ENCODE measurements at places on chromosomes 7 and 10. TPM values are rescaled to one million over a fixed set of nuclear protein-coding genes. Genes with fewer than 3 reads are reported as not detected.
A peak's percentile ranks its signal among the peaks of the same experiment; 100 is the strongest.

SLC26A3 gene
- total RNA-seq: 0.79 TPM

HTR5A gene
- not detected for total RNA-seq

ASB15 gene
- not detected for total RNA-seq

DNAJC12 gene
- total RNA-seq: 1.4 TPM

HOXA13 gene
- 0.68 TPM for total RNA-seq

CCZ1 gene
- 65.2 TPM for total RNA-seq

EPHB6 gene
- 2.7 TPM for total RNA-seq

BBS9 gene
- 5.6 TPM for total RNA-seq

UPK3BL1 gene
- 9.9 TPM for total RNA-seq

WNT2 gene
- total RNA-seq: not detected

CYP2C18 gene
- total RNA-seq: 0.79 TPM

MBLAC1 gene
- total RNA-seq: 3.7 TPM

- DNase-seq: no peak
These were observed 546.0 kb upstream of the FZD8 start for GRCh38 chr10:36188080-36188453.

DNA sequence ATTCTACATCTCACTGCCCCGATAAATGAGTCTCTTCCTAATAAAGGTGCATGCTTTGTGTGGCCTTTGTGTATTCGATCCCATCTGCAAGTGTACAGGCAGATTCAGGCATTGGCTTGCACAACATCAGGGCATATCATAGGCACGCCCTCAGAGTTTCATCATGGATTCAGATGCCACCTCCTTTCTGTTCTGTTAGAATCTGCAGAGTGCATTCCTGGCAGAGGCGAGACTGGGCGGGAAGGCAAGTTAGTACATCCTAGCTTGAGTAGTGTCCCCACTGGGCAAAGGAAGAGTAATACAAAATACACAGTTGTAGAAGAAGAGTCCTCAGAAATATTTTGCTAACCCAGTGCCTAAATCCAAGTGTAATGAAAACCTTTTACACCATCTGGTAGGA is 346.5 kb upstream of the GALNT17 start:
- no peak for DNase-seq

GRCh38 chr10:52967806-52968795 is 195.5 kb upstream of the MBL2 start:
- DNase-seq: no peak

GRCh38 chr7:6420680-6421079 is 27.1 kb downstream of the DAGLB start:
- DNase-seq: no peak

DNA sequence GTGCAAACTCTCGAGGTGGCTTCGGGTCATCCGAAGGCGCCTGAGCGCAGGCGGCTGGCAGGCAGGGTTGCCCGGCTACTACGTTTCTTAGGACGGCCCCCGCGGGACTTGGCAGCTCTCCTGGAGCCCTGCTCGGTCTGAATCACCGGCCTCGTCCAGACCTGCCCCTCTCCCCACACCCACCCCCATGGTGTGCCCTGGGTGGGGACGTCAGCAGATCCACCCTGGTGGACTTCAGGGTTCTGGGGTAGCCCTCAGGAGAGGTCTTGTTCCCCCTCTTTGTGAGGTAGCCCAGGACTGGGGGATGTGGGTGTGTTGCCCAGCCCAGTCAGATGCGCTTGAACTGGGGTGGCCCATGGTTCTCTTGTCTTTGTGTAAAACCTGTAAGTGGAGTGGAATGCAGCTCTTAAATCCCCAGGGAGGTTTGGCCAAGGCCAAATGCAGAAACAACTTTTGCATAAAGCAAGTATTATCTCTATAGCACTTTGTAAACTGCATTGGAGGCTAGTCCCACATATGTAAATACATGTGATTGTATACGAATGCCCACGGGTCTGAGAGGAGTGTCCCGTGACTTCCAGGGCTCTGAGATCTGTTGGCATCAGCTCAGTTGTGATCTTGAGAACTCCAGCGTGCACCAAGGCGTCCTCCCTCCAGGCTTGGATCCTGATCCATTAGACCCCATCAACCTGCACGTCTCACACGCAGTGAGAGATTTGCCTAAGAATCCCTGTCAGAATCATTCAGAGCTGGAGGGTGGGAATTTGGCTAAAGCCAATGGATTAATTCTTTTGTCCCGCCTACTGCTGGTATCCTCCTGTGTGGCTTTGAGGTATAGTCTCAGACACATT is 1.8 kb downstream of the PFKFB3 start:
- DNase-seq: no peak

- DNase-seq: no peak
These were observed 137.5 kb upstream of the TCF7L2 start for GRCh38 chr10:112812586-112812985.

GRCh38 chr7:153370092-153370491 is 610.5 kb downstream of the ACTR3B start:
- no peak for DNase-seq

DNA sequence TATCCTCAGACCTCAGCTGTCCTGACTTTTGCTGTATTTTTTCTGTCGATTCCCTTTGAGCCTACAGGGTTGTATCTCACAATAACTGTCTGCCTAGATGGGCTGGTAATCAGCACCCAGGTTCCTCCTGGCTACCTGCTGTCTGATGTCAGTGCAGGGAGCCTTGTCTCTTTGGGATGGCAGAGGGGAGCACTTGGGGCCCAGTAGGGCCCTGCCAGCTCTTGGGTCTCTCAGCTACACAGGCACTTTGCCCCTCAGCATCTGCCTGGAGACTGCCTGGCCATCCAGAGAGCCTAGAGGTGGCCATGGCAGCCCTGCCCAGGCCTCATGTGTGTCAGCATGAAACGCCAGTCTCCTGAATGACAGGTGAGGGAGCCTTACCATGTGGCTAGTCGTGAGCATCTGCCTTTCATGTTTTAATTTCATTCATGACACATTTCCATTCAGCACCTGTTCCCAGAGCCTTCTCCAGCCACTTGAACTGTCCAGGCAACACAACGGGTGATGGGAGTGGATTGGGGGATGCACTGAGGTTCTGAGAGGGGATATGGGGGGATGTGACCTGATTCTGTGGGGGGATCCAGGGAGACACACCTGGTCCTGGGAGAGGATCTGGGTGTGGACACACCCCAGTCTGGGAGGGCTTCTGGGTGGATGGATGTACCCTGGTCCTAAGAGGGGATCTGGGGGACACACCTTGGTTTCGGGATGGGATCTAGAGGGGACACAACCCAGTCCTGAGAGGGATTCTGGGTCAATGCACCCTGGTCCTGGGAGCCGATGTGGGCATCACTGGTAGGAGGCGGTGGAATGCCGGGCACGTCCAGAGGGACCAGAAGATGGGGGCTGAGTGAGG is 21.9 kb downstream of the ADCY1 start:
- no peak for DNase-seq

GRCh38 chr10:24307696-24308485 is 99.0 kb downstream of the KIAA1217 start:
- no peak for DNase-seq

DNA sequence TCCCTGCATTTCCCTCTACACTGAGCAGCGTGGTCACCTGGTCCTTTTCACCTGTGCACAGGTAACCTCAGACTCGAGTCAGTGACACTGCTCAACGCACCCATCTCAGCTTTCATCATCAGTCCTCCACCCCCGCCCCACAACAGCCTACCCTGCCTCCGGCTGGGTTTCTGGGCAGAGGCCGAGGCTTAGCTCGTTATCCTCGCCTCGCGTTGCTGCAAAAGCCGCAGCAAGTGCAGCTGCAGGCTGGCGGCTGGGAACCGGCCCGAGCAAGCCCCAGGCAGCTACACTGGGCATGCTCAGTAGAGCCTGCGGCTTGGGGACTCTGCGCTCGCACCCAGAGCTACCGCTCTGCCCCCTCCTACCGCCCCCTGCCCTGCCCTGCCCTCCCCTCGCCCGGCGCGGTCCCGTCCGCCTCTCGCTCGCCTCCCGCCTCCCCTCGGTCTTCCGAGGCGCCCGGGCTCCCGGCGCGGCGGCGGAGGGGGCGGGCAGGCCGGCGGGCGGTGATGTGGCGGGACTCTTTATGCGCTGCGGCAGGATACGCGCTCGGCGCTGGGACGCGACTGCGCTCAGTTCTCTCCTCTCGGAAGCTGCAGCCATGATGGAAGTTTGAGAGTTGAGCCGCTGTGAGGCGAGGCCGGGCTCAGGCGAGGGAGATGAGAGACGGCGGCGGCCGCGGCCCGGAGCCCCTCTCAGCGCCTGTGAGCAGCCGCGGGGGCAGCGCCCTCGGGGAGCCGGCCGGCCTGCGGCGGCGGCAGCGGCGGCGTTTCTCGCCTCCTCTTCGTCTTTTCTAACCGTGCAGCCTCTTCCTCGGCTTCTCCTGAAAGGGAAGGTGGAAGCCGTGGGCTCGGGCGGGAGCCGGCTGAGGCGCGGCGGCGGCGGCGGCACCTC is at the start of the genes KLLN and PTEN:
Gene KLLN (minus strand): TSS at position 481 of the 891 bp plus-strand sequence. CDS start 1,046 bp downstream, outside the sequence.
Gene PTEN (plus strand): TSS at position 573 of the 891 bp plus-strand sequence. CDS start 845 bp downstream, outside the sequence.
- peak; percentile 91 for DNase-seq

DNA sequence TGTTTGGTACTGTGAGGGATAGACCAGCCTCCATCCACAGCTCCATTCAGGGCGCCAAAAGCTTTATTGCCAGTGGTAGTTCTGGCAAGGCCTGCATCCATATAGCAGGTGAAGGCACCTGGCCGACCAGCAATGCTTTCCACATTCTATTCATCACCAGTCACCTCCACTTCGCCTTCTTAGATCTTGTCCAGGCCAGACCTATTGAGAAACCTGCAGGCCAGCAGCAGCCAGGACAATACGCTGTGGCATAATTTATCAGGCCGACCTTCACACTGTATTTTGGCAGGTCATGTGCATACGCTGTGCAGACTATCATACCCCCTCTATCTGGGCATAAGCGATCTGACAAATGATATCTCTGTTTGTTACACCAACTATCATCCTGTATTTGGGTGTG is 15.2 kb upstream of the KNDC1 start:
- peak; percentile 35 for DNase-seq

DNA sequence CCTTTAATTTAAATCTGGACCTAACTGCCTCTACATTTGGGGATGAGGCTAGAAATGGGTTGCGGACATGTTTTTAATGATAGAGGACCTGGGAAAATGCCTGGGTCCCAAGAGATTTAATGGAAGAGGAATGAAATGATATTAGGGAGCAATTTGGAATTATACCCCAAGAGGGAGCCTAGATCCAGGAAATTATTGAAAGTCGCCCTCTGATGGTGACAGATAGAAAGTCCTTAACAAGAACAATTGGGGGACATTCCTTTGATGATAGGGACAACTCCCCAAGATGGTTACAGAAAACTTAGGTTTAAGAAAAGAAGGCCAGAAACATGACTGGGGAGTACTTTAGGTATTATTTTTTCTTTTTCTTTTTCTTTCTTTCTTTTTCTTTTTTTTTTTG is 9.5 kb upstream of the TSGA13 start:
- DNase-seq: no peak

DNA sequence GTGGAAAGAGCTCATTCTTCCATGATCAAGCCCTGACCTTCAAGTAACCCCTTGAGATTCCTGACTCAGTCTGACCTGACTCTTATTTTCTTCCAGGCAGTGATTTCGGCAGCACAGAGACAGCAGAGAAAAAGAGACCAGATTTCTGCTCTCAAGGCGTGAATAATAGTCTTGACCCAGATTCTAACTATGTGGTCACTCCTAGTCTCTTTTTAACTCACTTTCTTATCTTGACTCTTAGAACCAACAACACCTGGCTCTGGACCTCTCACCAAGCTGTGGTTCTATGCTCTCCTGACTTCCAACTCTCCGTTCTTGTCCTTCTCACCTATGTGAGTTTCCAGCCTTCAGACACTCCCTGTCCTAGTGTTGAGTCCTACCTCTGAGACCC is 36.9 kb upstream of the KDM7A start:
- no peak for DNase-seq

DNA sequence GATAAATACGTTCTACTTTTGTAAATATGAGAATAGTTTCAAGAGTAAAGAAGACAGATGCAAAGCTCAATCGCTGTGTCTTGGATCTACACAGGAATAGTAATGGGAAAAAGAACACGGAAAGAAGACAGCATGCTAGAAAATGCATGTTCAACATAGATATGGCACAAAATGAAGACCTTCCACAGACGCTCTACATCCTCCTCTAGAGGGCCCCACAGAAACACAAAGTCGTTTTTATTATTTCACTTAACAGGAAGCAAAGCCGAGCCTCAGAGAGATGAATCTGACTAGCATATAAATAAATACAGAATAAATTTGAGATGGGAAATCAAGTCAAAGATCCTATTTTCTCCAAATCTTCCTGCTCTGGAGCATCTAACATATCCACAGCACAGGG is 292.6 kb downstream of the PARD3 start:
- DNase-seq: no peak

- no peak for DNase-seq
These were observed 1133.4 kb downstream of the XPNPEP1 start for GRCh38 chr10:108789919-108790318.

DNA sequence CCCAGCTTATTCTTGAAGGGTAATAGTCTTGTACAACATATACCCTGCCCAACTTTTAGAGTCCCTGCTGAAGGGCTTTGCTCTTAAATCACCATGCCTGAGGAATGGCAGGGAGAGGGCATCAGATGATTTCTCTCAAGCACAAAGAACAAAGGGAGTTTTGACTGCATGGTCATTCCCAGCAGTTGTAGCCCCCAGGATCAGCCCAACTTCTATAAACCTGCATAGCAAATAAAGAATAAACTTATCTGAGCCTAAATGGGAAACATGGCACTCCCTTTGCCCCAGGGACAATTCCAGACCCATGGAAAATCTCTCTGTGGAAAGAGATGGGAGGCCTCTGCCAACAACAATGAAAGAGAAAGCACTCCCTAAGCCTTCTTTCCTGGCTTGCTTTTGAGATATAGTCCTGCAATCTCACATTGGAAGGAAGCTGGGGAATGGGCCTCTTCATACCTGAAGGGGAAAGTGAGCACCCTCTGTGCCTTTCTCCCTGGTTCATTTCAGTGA is 18.7 kb downstream of the CADPS2 start:
- DNase-seq: no peak

DNA sequence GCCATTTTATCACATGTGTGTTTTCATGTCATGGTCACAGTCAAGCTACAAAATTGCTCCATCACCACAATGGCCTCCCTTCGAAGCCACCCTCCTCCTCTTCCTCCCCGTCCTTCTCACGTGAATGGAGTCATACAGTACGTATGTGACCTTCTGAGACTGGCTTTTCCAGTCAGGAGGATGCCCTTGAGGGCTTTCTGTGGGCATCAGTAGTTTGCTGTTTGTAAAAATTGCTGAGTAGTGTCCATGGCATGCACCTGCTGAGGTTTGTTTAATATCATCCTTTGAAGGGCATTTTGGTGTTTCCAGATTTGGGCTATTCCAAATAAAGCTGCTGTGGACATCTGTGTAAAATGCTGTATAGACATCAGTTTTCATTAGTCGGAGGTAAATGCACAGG is 5.9 kb upstream of the UBE3C start:
- DNase-seq: no peak

GRCh38 chr10:132293201-132293812 is 14.4 kb downstream of the STK32C start:
- no peak for DNase-seq

- no peak for DNase-seq
These were observed 30.4 kb downstream of the SEPTIN7 start for GRCh38 chr7:35831208-35831607.

DNA sequence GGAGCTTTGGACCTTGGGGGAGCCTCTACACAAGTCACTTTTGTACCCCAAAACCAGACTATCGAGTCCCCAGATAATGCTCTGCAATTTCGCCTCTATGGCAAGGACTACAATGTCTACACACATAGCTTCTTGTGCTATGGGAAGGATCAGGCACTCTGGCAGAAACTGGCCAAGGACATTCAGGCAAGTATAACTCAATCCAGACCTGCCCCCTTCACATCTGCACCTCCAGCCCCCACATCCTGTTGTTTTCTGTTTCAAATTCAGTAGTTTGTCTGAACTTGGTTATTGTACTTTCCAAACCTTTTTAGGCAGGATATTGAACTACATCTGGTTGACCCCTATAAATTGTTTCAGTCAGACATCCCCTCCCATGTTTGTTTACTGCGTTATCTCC is 62.4 kb upstream of the CC2D2B start:
- no peak for DNase-seq

- no peak for DNase-seq
These were observed 36.8 kb downstream of the LRRC72 start for GRCh38 chr7:16563281-16564022.
